ENCODE measurements at places on chromosomes 6 and 20. TPM values are rescaled to one million over a fixed set of nuclear protein-coding genes. Genes with fewer than 3 reads are reported as not detected.

The RIPK1 gene
- 18.8 TPM for total RNA-seq

The IRAK1BP1 gene
- 3.8 TPM for total RNA-seq

The DEFB132 gene
- not detected for total RNA-seq

The TSBP1 gene
- not detected for total RNA-seq

The TBXT gene
- total RNA-seq, result not detected

The PRR18 gene
- total RNA-seq, result not detected

The CTAGE9 gene
- total RNA-seq, result not detected

The ANGPT4 gene
- not detected for total RNA-seq

The TP53RK gene
- total RNA-seq, result 13.9 TPM

The NT5E gene
- total RNA-seq, result 297 TPM

The SOD2 gene
- 55.9 TPM for total RNA-seq

The ZNF165 gene
- total RNA-seq, result 5.3 TPM

The UBE2C gene
- 148 TPM for total RNA-seq

The ETV7 gene
- total RNA-seq, result 1.3 TPM

The KCNG1 gene
- 12.8 TPM for total RNA-seq

The HLA-DMA gene
- total RNA-seq, result 1.3 TPM

The EMILIN3 gene
- total RNA-seq, result 0.04 TPM

The IL17A gene
- not detected for total RNA-seq

The GJA10 gene
- total RNA-seq, result not detected

The PTPRA gene
- 36.5 TPM for total RNA-seq

The BCAS4 gene
- total RNA-seq, result 11.5 TPM

The TOX2 gene
- total RNA-seq, result 0.14 TPM

The RAET1L gene
- 1.1 TPM for total RNA-seq

The RNASET2 gene
- total RNA-seq, result 14.3 TPM

The MEI4 gene
- not detected for total RNA-seq

The ASIP gene
- total RNA-seq, result not detected

The LPA gene
- total RNA-seq, result not detected

The HSPA1L gene
- 0.46 TPM for total RNA-seq

The RAB23 gene
- total RNA-seq, result 18.2 TPM

The BPIFB1 gene
- total RNA-seq, result not detected

The OVOL2 gene
- total RNA-seq, result 8.9 TPM

All from foreskin keratinocyte (primary cell).